ENCODE measurements at places on chromosomes 1 and 21. TPM values are rescaled to one million over a fixed set of nuclear protein-coding genes. Genes with fewer than 3 reads are reported as not detected.

DNA sequence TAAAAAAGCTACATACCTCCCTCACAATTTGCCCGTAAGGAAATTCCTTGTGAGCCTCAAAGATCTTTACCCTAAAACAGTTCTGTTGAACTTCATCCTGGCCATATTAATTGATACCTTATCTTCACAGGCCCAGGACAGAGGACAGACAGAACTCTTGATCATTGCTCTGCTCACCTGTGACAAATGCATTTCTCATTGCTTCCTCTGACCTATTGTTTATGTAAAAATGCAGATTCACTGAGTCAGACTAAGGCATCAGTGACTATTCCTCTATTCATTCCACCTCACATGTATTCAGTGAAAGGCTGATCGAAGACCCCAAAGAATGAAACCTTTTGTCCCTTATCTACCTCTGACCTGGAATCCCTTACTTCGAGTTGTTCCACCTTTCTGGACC, 61.0 kb downstream of the BACH1 start:
- H3K4me1 ChIP-seq, result no peaks in the 10 kb centered on the region
- H3K27me3 ChIP-seq, result no peaks in the 10 kb centered on the region
- H3K4me3 ChIP-seq, result no peak overlapping the region
- no peak for DNase-seq
- no peak overlapping the region for H3K27ac ChIP-seq

GRCh38 chr1:21919520-21919919, 17.6 kb downstream of the HSPG2 start:
- no peak overlapping the region for H3K4me3 ChIP-seq
- H3K4me1 ChIP-seq, result peaks cover 28% of the 10 kb centered on the region
- DNase-seq, result no peak
- no peaks in the 10 kb centered on the region for H3K27me3 ChIP-seq

DNA sequence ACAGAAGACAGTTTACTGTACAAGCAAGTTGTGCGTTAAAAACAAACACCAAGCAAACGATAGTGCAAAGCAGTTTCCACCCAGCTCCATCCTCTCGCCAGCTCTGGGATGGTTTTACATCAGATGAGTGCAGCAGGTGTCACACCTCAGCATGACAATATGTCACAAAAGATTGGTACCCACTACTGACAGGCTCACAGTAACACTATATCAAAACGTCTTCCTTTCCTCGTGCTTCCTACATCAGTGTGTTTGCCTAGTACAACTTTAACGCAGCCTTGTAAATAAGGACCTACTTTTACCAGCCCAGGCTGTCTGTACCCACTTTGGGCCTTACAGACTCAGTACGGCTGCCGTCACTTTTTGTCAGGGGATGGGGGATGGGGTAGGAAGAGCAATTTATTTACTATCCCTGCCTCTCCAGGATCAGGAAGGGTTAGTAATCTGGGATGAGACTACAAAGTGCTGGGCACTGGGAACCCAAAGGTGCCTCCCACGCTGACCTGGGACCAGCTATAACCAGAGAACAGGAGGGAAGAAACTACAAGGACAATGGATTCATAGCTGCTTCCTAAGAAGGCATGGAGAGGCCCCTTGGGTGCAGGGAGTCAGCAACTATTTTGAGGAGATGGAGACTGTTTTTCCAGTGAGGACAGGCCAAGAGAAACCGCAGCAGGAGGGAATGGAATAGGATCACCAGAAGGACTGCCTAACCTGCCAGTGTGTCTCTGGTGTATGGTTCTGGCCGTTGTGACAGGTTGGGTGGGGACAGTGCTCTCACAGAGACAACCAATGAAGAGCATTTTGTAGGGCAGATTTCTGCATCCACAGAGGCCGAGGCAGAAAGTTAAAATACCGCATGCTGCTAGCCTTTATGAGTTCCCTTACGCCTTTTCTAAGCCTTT, 30.2 kb downstream of the RUNX3 start:
- no peaks in the 10 kb centered on the region for H3K36me3 ChIP-seq
- H3K27ac ChIP-seq, result no peak overlapping the region
- H3K4me1 ChIP-seq, result no peaks in the 10 kb centered on the region
- DNase-seq, result no peak

DNA sequence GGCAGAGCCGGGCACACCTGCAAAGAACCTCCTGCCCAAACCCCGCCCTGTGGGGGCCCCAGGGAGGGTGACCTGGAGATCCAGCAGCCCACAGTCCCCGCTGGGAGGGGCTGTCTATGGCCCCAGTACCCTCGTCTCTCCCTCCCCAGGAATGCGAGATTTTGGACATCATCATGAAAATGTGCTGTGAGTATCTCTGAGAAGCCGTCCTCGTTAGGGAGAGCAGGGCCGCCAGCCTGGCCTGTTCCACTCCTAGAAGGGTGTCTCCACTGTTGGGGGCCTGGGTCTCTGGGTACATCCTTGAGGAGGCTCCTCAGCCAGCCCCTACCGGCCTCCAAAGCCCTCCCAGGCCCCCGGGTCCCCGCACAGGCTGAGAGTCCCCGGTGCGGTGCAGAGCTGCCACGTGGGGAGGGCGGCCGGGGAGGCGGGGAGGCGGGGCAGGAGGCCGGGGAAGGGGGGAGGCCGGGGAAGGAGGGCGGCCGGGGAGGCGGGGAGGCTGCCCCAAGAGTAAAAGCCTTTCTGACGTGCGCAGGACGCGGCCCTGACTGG, 18.7 kb downstream of the COL6A1 start:
- H3K36me3 ChIP-seq, result peaks cover 23% of the 10 kb centered on the region
- H3K27me3 ChIP-seq, result no peaks in the 10 kb centered on the region
- DNase-seq, result no peak
- no peak overlapping the region for H3K27ac ChIP-seq
- no peaks in the 10 kb centered on the region for H3K4me1 ChIP-seq
- H3K4me3 ChIP-seq, result no peak overlapping the region

- H3K27ac ChIP-seq, result no peak overlapping the region
- no peaks in the 10 kb centered on the region for H3K36me3 ChIP-seq
- H3K27me3 ChIP-seq, result no peaks in the 10 kb centered on the region
- no peak overlapping the region for H3K4me3 ChIP-seq
- DNase-seq, result no peak
Measured at GRCh38 chr21:35643176-35643575, 417.1 kb downstream of the SETD4 start.

DNA sequence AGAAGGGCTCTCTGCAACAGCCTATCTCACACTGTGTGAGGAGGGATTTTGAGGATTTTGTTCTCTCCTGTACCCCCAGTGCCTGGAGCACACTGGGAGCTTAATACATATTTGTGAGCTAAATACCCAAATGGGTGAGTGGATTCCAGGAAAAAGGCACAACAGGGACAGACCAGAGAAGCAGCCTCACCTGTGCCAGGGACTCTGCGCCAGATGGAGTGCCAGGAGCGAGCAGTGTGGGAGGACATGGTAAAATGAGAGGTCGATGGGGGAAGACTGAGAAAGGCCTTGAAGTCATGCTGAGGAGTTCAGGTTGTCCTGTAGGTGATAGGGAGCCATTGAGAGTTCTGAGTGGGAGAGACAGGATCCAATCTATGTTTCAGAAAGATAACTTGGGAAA, 11.0 kb upstream of the KCNA2 start:
- H3K4me3 ChIP-seq, result no peak overlapping the region
- H3K4me1 ChIP-seq, result peaks cover 2% of the 10 kb centered on the region
- no peak for DNase-seq
- no peak overlapping the region for H3K27ac ChIP-seq
- peaks cover 9% of the 10 kb centered on the region for H3K27me3 ChIP-seq
- no peaks in the 10 kb centered on the region for H3K36me3 ChIP-seq

GRCh38 chr1:216193839-216194443, 229.3 kb downstream of the USH2A start:
- no peaks in the 10 kb centered on the region for H3K36me3 ChIP-seq
- H3K4me1 ChIP-seq, result no peaks in the 10 kb centered on the region
- no peak for DNase-seq
- H3K27ac ChIP-seq, result no peak overlapping the region
- no peak overlapping the region for H3K4me3 ChIP-seq

- no peaks in the 10 kb centered on the region for H3K4me1 ChIP-seq
- peak; percentile 44 for DNase-seq
- H3K27me3 ChIP-seq, result peaks cover 21% of the 10 kb centered on the region
- no peak overlapping the region for H3K27ac ChIP-seq
- no peaks in the 10 kb centered on the region for H3K36me3 ChIP-seq
Measured at GRCh38 chr1:39657923-39658485, 13.9 kb downstream of the NT5C1A start.

The C1orf105 gene
- not detected for total RNA-seq

The CA6 gene
- not detected for total RNA-seq

Measured in H1 (cell line).